ENCODE measurements at places on chromosomes 12 and 14.

GRCh38 chr14:57492859-57493258 lies 798 bp downstream of the CCDC198 start:
- DNase-seq, result peak; percentile 50

DNA sequence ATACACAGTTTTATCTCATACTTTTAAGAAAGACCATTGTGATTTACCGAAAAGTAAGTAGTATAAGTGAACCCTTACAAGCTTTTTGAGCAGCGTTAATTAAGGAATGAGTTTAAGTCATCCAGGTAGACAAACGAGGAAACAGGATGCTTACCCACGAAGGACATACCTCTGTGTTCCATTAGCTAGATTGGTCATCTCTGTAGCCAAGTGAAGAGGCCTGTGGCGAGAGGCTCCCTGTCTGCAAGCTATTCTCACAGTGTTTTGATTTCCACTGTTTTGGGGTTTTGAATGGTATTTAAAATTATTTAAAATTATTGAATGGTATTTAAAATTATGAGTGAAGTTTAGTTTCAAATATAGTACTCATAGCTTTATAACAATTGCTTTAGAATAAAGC lies 342.1 kb upstream of the RGS6 start:
- DNase-seq, result no peak

GRCh38 chr12:51185171-51185717 lies 12.3 kb upstream of the TFCP2 start:
- no peak for DNase-seq

- DNase-seq, result no peak
Observed at GRCh38 chr14:69370061-69370460, 28.0 kb downstream of the ERH start.

GRCh38 chr14:84859116-84859515 lies 670.8 kb upstream of the FLRT2 start:
- DNase-seq, result no peak

GRCh38 chr12:132360906-132361777 lies 31.8 kb upstream of the GALNT9 start:
- no peak for DNase-seq

DNA sequence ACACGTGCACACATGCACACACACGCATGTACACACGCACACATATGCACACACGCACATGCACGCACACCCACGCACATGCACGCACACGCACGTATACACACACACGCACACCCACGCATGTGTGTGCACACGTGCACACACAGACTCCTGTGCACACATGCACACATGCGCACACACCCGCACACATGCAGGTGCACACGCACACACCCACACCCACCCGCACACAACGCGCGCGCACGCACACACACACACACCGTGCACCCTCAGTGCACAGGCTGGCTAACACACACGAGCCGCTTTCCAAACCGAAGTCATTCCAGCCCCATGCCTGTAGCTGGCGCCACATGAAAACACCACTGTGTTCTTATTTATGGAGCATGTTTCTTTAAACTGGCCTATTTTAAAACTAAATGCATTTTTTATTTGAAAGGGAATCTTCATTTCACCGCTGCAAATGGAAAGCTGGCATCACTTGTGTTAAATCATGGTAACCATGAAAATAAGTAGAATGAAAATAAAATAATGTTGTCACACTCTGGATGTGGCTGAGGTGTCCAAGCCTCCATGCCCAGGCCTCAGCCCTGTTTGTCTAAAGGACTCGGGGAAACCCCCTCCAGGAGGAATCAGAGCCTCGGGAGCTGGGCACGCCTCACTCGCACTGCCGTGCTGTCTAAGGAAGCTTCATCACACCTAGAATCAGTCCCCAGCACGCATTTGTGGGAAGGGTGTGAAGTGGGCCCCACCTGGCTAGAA lies 45.1 kb downstream of the GALNT9 start:
- peak; percentile 73 for DNase-seq

- peak; percentile 13 for DNase-seq
Observed at GRCh38 chr14:55427439-55427838, 13.0 kb downstream of the TBPL2 start.

GRCh38 chr14:23352506-23353432 lies at the start of gene SLC22A17:
Gene SLC22A17 (minus strand): TSS chr14:23352887.
- peak; percentile 97 for DNase-seq

DNA sequence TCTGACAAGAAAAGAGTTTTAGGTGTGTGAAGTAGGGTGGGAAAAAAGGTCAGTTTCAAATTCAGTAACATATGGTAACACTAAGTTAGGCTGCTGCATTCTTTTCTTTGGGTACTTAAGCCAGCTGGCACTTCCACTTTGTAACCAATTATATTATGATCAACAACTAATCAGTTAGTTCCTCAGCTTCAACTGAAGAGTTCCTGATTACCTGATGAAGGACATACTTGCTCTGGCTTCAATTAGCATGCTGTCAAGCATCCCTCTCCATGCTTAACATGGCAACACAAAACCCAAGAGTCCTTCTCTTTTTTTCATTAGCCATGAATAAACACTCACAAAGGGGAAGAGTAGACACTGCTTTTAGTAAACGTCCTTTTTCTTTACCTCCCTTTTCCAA lies 6.8 kb upstream of the KANSL2 start:
- no peak for DNase-seq

- DNase-seq, result peak; percentile 97
Observed at GRCh38 chr12:570921-571794, 92.1 kb downstream of the NINJ2 start.

DNA sequence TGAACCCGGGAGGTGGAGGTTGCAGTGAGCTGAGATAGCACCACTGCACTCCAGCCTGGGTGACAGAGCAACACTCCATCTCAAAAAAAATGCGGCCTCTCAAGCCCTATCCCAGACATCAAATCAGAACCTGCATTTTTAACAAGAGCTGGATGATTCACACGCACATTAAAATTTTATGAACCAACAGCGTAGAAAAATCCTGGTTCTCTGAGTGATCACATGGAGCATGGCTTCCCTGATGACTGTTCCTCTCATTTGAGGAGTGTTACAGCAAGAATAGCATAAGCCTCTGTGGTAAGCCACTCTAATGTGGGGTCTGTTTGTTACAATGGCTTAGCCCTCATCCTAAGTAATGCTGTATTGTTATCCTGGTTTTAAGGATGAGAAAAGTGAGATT lies 163.6 kb downstream of the BRMS1L start:
- DNase-seq, result no peak

- peak; percentile 56 for DNase-seq
Observed at GRCh38 chr12:59151243-59151642, 230.9 kb upstream of the LRIG3 start.

- DNase-seq, result no peak
Observed at GRCh38 chr12:44500423-44500822, 375.7 kb downstream of the NELL2 start.

- DNase-seq, result peak; percentile 39
Observed at GRCh38 chr12:120167529-120168095, 26.9 kb downstream of the GCN1 start.

- no peak for DNase-seq
Observed at GRCh38 chr14:95699412-95699811, 13.2 kb downstream of the TCL1B start.

- no peak for DNase-seq
Observed at GRCh38 chr12:132325733-132326130, 3.7 kb downstream of the GALNT9 start.

DNA sequence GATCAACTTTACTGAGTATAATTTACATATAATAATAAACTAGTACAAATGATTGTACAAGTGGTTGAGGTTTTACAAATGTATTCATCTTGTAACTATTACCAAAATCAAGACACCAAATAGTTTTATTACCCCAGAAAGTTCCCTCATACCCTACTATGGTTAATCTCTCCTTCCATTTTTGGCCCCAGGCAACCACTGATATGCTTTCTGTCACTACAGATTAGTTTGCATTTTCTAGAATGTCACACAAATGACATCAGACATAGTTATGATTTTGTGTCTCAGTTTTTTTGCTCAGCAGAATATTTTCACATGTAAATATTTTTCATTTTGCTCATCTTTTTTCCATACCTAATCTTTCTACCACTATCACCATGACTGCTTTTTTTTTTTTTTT lies 49.1 kb downstream of the TMX1 start:
- no peak for DNase-seq

- no peak for DNase-seq
Observed at GRCh38 chr12:96314723-96315122, 85.5 kb downstream of the CDK17 start.

DNA sequence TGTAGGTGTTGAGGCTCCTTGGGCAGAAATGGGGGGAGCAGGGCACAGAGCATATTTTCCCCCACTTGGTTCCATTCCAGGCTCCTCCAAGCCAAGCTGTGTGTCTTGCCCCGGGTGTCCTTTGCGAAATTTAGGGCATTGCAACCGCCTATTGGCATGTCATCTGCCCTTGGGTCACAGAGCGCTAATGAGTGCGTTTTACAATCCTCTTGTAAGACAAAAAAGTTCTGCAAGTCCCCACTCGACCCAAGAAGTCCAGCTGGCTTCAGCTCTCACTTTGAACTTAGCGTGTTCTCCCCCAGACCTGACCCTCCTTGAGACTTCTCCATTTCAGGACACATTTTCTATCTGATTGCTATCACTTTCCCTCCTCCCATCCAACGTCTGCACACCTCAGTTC lies 6.1 kb upstream of the LRTM2 start:
- DNase-seq, result no peak

GRCh38 chr12:40000884-40001283 lies 105.0 kb downstream of the SLC2A13 start:
- no peak for DNase-seq

- DNase-seq, result no peak
Observed at GRCh38 chr12:43896496-43896895, 60.6 kb downstream of the TMEM117 start.

DNA sequence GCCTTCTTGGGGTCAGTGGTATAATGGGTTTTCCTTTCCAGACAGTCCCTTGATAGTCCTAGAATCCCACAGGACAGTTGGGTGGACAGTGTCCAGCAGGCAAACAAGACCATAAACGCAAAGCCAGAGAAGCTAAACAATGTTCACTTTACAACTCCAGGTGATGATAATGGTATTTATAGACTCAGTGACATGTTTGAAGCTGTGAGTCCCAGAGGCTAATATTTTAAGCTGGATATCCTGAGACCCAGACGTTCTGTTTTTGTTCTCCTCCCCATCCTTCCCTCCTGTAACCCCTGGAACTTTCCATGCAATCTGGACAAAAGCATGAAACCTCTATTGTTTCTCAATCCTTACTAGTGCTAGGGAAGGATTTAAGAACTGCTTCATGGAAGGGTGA lies 121.0 kb downstream of the ZFP36L1 start:
- no peak for DNase-seq

DNA sequence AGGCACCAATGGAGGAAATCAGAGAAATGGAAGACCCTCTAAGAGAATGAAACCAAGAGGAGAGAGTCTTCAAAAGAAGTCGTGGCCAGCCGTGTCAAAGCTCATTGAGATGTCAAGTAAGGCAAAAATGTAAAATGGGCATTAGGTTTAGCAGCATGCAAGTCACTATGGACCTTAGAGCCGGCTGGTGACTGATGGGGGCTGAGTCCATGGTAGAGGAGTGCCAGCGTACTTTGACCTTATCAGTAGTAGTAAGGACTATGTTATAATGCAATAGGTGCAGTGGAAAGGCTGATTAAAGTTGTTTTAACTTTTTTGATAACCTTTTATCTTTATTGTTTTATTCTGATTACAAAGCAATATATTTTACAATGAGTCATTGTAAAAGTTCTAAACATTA lies 66.5 kb downstream of the ANO6 start:
- DNase-seq, result no peak

DNA sequence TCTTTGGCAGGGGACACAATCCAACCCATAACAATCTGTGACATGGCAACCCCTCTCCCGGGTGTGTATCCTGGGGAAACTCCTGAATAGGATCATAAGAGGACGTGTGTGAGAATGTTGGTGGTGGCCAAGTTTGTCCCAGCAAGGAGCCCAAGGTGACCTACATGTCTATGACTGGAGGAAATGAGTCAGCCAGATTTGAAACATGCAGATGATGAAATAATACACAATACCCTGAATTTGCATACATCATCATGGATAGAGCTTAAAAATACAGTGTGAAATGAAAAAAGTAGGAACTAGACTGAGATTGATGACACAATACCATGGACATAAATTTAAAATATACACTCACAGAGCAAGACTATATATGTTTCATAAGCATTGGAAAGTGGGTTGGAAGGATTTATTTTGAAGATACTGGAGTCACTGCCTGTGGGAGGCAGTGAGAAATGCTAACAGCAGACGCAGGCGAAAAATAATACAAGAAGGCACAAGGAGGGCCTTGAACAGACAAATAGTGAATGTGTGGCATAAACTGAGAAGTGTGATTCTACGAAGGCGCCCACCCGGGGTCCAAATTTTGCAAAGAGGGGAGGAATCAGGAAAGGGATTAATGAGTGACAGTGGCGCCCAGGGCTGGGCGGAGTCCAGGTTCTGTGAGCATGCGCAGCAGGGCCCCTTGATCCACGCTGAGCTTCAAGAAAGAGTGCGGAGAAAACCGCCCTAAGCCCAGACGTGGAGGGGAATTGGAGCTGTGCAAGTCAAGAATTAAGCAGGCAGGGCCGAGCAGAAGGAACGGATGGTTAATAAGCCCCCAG lies 7.0 kb upstream of the MAP1LC3B2 start:
- peak; percentile 83 for DNase-seq

DNA sequence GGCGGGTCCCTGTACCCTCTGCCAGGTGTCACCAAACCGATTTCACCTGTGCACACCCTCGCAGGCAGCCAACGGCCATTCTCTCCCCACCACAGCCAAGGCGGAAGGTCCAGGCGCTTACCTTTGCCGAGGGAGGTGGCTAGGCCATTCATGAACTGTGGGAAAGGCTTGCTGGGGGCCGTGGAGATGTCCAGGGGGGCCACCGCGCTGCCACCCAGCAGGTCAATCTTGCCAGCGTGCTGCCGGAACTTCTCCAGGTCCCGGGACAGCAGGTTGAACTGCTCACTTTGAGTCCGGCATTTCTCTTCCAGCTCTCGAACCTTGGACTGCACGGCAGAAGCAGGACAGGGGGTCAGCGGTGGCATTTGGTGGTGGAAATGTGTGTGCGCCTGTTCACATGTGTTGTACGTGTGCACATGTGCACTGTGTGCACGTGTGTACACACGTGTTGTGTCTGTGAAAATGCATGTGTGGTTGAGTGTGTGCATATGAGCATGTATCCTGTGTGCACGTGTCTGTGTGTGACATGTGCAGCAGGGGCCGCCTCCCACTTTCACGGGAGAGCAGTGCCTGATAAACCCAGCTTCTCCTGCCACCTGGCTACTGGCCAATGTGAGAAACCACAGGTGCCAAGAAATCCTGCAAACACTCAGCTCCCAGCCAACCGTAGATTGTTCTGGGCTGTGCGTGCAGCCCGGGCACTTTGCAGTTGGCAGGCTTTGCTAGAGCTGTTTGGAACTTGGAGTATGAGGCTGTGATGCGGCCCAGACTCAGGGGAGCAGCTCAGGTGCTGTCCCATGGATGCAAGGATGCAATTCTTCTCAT lies 118.9 kb downstream of the PIWIL1 start:
- peak; percentile 1 for DNase-seq

GRCh38 chr14:39324097-39324496 lies 90.4 kb downstream of the MIA2 start:
- no peak for DNase-seq

All from GM23248 (cell line).